ENCODE measurements at places on chromosomes 16 and 17.

- DNase-seq: peak; percentile 73
Measured at GRCh38 chr16:67415872-67416793, at the start of gene ZDHHC1. ZDHHC1 (minus strand) TSS chr16:67416477; CDS start chr16:67407775, 8,702 bp downstream.

DNA sequence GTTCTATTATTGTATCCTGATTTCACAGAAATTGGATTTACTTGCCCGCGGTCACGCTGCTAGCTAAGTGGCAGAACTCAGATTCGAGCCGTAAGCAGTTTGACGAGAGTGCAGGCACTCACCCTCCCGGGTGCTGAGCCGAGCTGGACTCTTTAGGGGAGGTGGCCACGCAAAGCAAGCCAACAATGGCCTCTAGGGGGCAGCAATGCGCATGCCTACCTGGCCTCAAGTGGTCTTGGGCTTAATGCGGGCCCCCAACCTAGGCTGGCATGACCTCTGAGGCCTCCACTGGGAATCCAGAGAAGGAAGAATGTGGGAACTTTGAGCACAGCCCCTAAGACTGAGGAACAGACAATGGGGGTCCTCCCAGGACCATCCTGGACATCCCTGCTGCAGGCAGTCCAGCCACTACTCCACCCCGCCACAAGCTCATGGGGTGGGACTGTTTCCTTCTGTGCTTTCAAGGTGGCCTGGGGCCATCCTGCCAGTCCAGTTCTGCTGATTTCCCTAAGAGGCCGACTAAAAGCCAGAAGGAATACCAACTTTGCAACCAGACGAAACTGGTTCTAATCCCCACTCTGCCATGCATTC lies 276.5 kb downstream of the XYLT1 start:
- DNase-seq: no peak

DNA sequence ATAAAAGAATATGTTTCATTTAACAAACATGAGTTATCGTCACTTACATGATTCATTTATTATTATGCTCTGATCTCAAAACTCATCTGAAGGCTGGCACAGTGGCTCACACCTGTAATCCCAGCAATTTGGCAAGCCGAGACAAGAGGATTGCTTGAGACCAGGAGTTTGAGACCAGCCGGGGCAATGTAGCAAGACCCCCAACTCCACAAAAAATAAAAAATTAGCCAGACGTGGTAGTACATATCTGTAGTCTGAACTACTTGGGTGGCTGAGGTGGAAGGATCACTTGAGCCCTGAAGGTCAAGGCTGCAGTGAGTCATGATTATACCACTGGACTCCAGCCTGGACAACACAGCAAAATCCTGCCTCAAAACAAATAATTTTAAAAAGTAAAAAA lies 16.0 kb downstream of the APPBP2 start:
- DNase-seq: no peak

- DNase-seq: no peak
Measured at GRCh38 chr16:86374603-86375130, 135.7 kb upstream of the FOXF1 start.

DNA sequence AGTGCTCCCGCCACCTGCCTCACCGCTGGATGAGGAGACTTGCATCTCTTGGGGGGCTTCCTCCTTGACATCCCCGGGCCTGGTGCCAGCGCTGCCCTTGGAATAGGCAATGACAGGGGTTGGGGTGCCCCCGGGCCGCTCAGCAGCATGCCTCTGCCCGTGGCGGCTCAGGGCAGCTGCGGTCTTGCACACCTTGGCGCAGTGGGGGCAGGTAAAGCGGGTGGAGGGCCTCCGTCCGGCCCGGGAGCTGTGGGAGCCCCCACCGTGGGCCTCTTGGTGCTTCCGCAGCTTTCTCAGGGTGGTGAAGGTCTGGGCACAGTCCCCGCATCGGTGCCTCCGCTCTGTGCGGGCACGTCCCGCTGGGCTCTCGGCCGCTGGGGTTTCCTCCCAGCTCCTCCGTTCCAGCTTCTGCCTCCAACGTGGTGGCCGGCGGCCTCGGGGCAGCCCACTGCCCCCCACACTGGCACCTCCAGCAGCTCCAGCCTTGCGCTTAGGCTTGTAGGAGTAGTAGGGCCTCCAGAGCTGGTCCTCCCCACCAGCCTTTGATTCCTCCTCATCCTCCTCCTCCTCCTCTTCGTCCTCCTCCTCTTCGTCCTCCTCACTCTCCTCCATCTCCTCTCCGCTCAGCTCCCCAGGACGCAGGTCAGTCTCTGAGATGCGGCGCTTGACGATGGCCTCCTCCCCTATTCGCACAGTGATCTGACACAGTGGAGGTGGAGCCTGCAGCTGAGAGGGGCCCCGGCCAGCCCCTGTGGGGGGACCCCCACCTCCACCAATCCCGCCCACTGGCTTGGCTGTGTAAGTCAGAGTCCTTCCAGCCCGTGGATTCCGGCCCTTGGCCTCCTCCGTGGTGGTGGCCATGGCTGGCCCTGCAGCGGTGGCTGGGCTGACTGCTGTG lies 16.7 kb downstream of the ZBTB4 start:
- no peak for DNase-seq

- no peak for DNase-seq
Measured at GRCh38 chr17:28404007-28404406, 2.0 kb downstream of the SLC46A1 start.

- no peak for DNase-seq
Measured at GRCh38 chr17:4893721-4894560, 5.4 kb upstream of the C17orf107 start.

All from G401 (cell line).